ENCODE measurements at places on chromosomes 7 and 10. TPM values are rescaled to one million over a fixed set of nuclear protein-coding genes. Genes with fewer than 3 reads are reported as not detected.

DNA sequence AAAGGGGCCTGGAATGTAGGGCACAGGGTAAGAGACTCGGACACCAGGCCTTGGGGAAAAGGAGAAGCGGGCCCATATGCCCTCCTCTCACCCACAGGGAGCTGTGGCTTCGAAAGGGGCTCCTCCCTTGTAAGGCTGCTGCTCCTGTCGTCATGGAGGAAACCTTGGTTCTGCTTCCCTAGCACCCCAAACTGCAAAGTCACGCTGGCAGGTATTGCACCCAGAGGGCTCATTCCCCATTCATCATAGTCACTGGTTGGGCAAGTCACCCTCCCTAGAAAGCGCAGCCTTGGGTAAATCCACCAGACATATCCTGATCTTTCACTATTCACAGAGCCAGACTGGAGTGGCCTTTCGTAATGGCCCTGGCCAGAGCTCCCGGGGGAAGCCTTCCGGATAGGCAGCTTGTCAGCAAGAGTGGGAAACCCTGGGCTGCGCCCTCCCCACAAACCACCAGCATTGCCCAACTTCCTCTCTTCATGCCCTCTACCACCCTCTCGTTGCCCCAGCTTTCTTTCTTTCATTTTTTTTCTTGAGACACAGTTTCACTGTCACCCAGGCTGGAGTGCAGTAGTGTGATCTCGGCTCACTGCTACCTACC, 121.0 kb downstream of the HIP1 start:
- H3K27ac ChIP-seq: no peak overlapping the region
- H3K36me3 ChIP-seq: no peaks in the 10 kb centered on the region
- no peak for DNase-seq
- H3K4me3 ChIP-seq: no peak overlapping the region
- no peaks in the 10 kb centered on the region for H3K27me3 ChIP-seq

- no peak overlapping the region for H3K4me3 ChIP-seq
- H3K4me1 ChIP-seq: no peaks in the 10 kb centered on the region
- DNase-seq: no peak
- H3K27ac ChIP-seq: no peak overlapping the region
- H3K27me3 ChIP-seq: no peaks in the 10 kb centered on the region
These were observed 38.8 kb upstream of the SEPTIN7 start for GRCh38 chr7:35761871-35762677.

- no peak overlapping the region for H3K4me3 ChIP-seq
- no peaks in the 10 kb centered on the region for H3K36me3 ChIP-seq
- H3K27me3 ChIP-seq: no peaks in the 10 kb centered on the region
These were observed 33.3 kb downstream of the PKD1L1 start for GRCh38 chr7:47914717-47915615.

NRCAM gene
- total RNA-seq: 3.1 TPM

- no peak for DNase-seq
- no peaks in the 10 kb centered on the region for H3K27me3 ChIP-seq
- H3K4me1 ChIP-seq: peaks cover 2% of the 10 kb centered on the region
- H3K27ac ChIP-seq: peak overlapping the region; percentile 31
- no peaks in the 10 kb centered on the region for H3K36me3 ChIP-seq
These were observed 84.9 kb downstream of the NAMPT start for GRCh38 chr7:106199813-106200364.

Data from prostate gland (tissue), 2 donors.